ENCODE measurements at places on chromosomes 6 and 20.

DNA sequence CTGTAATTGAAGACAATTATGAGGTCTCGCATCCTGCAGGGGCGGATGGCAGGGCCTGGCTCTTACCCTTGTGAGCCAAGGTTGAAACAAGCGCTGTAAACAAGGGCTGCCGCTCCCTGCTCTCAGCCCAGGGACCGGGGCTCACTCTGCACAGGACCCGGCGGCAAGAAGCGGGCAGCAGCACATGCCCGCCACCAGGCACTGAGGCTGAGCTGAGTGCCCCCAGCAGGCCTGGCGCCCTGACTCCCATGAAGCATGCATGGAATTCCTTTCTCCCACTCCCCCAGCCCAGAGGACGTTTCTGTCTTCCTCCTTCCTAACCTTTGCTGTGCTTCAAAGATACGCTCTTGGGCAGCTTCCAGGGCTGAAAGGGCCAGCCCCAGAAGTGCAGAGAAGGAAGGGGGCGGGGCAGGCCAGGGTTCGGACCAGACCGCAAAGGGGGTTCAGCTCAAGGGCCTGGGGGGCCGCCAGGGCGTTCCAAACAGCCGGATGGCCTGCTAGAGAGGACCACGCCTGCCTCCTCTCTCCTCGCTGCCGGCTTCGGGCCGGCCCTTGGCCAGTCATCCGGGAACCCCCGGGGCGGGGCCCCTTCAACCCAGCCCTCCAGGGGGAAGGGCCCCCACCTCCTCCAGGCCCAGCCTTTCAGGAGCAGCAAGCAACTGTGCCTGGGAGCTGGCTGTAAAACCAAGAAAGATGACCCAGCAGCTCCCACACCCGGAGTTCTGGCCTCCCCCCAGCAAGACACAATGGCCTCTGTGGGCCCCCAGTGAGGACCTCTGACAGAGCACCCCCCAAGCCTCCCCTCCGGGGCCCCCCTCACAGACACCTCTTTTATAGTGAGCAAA lies 109.9 kb downstream of the NOL4L start:
- DNase-seq = peak; percentile 74

- no peak for DNase-seq
Measured at GRCh38 chr6:139926711-139927110, 552.3 kb upstream of the CITED2 start.

DNA sequence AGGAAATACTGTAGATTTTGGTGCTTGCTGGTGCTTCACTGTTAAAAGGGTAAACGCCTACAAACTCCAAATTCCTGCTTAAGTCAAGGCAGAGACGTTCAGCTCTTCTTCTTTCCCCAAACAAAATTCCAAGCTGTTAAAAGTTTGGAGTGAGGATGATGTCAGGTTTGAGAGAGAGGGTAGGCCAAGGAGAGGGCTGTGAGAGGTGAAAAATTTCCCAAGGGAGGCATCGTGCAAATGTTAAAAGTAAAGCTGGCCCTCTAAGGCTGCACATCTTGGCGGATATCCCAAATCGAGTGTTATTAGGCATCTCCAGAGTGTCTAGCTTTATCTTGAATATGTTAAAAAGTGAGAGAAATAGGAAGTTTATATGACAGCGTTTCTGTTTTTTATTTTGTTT lies 651.8 kb downstream of the QKI start:
- no peak for DNase-seq

GRCh38 chr6:154166140-154166539 lies 127.1 kb downstream of the OPRM1 start:
- DNase-seq = no peak

DNA sequence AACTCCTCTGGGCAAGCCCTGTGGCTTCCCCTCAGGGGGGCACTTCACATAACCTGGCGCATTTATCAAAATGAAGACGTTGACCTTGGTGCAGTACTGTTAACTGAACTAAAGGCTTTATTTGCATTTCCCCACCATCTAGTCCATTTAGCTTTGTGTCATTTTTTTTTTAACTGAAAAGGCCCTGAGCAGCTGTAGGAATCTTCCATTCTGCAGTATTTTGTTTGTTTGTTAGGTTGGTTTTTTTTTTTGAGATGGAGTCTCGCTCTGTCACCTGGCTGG lies 10.7 kb downstream of the TMEM181 start:
- DNase-seq = no peak

DNA sequence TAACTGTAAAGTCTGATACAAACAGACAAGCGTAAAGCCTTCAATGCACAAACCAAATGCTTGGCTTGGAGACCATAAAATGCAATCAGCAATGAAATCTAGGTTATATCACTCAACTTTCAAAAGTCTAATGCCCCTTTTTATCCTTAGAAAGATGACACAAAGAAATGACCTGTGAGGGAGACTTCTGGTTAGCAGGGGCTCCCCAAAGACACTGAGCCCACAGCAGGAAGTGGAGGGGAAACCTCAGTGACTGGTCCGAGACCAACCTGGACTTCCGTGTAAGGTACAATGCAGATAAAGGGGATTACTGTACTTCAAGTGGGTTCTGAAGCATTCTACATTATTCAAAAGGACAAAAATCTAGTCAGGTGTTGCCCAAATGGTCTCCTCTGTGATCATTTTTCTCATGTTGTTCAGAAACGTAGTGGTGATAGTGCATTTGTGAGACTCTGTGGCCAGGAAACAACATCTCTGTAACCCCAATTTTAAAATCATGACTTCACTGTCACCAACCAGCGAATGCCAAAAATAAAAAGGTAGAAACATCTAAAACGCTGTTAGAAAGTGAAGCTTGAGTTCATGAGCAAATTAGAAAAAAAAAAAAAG lies 88.2 kb downstream of the HIVEP2 start:
- no peak for DNase-seq

- DNase-seq = no peak
Measured at GRCh38 chr6:136961848-136962247, 39.7 kb downstream of the SLC35D3 start.

- peak; percentile 12 for DNase-seq
Measured at GRCh38 chr20:45311589-45312211, 3.6 kb upstream of the MATN4 start.

- DNase-seq = no peak
Measured at GRCh38 chr20:31390490-31390889, at the start of gene DEFB119. DEFB119 (minus strand) TSS chr20:31390590; CDS start chr20:31390483, 107 bp downstream.

DNA sequence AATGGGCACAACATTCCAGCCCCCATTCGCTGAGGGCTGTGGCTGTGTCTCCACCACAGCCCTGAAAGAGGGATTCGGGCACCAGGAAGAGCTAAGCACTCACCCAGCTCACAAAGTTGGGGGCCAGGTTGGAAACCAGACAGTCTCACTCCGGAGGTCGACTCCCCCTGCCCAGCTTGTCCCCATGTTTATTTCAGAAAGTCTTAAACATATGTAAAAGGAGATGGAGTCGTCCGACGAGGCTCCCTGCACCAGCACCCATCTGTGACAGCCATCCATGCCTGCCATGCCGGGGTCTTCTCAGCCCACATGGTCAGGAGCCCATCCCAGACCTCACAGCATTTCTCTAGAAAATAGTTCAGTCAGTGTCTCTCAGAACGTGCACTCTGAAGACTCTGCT lies 63.6 kb upstream of the STX16 start:
- DNase-seq = no peak

DNA sequence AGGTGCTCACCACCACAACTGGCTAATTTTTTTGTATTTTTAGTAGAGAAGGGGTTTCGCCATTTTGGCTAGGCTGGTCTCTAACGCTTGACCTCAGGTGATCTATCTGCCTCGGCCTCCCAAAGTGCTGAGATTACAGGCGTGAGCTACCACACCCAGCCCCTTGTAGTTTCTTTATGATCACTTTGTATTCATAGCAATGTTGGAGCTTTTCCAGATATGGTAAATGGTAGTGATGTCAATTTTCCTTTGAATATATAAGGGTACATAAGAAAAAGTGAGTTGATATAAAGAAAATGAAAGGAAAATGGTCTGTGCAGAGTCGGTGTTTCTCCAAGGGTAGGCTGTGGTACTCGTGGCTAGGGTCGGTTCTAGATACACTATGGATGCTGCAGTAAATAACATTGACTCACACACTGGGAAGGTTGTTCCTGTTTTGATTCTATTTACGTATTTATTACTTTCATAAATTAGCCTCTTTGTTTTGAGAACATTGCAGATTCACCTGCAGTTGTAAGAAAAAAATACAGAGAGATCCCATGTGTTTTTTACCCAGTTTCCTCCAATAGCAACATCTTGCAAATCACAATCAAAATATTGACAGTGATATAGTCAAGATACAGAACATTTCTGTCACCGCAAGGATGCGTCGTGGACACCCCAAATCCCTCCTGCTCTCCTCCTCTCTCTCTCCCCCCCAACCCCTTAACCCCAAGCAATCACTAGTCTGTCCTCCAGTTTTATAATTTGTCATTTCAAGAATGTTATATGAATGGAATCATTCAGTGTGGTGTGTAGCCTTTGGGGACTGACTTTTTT lies 2.5 kb downstream of the ZNF831 start:
- no peak for DNase-seq

- DNase-seq = no peak
Measured at GRCh38 chr20:60021104-60021503, 62.9 kb downstream of the CDH26 start.

DNA sequence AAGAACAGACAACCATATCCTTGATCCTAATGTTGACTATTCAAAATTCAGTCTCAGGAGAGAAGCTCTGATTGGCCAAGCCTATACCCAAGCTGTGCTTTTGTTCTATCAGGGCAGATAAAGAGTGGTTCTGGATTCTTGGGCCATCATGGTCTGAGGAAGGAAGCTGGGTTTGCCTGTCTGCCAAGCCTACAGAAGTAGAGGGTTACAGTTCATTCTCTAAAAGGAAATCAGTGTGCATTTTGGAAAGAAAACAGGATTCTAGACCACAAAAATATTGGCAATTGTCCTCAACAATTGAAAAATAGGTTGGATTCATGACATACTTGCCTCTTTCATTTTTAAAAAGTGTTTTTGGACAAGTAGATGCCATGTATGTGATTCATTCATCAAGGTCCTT lies 145.4 kb upstream of the BMP2 start:
- DNase-seq = peak; percentile 35

GRCh38 chr6:98847779-98848538 lies 13.6 kb downstream of the POU3F2 start:
- no peak for DNase-seq

DNA sequence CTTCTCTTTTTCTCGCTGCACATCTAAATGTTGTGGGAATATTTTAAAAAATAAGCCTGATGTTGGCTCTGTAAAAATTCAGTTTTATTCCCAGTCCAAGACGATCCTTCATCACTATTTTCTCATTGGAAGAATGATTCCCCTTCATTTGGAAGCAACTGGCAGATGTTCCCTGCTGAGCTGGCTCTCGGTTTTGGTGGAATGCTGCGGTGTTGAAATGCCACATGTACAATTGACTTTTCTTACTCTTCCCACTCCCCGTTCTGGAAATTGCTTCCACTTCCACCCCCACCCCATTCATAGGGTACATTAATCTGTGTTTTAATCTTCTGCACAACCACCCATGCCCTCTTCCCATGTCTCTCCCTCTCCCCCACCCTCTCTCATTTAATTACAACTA lies 496.3 kb upstream of the MAP3K7 start:
- no peak for DNase-seq

DNA sequence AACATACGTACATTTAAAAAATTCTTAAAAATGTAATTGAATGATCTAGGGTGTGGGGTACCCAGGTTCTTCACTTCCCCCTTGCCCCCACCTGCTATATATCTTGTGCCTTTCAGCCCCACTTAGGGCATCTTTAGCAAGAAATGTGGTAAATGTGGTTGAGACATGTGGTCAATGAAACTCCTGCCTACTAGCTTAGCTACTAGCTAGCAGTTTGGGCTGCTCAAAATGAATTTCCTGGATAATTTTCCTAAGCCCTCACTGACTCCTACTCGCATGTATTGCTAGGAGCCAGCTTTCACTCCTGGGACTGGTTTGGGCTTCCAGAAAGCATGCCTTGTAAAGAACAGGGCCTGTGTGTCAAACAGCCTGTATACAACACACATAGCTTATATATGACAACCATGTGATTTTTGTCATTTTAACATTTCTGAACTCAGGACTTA lies 257.3 kb downstream of the ATXN1 start:
- no peak for DNase-seq

DNA sequence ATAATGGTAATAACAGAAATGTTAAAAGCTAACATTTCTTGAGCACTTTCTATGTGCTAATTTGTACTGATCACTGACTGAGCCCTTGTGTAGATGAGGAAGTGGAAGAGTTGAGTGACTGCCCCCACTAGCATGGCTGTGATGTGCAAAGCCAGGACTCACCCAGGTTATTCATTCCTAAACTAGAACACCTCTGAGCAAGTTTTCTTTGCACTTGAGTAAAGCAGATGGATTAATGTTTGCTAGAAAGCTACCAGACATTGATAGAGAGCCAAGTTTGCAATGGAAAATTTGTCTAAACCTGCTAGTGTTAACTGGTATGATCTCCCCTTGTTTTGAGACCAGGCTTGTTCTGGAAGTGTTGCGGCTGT lies 467.4 kb upstream of the PLCB4 start:
- no peak for DNase-seq

GRCh38 chr6:24763578-24763977 lies 11.2 kb upstream of the GMNN start:
- no peak for DNase-seq

DNA sequence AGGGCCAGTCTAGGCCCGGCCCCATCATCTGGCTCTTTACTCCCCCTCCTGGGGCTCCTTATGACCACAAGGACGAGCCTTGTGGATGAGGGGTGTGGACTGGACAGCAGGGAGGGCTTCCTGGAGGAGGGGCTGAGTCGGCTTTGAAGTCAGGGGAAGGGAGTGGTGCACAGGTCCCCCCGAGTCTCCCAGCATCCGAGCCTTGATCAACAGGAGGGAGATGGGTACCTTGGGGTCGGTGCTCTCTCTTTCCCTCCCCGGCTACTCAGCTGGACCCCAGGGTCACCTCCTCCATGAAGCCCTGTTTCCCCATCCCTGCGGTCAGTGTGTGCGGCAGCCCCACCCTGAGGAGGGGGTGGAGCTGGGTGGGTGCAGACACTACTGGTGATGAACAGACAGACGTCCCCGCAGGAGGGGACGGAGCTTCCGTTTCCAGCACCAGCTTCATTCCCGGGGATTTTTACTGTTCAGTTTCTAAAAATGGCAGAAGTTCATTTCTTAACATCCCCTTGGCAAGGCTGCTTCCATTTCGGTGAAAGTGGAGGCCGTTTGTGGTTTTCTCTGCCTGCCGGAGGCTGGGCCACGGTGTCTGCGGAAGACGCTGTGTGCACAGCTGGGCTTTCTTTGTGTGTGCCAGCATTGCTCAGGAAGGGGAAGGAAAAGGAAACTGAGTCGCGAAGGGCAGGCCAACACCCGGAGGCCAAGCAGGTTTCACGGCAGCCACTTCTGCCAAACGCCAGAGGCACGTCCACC lies 19.6 kb downstream of the NTSR1 start:
- peak; percentile 35 for DNase-seq

- DNase-seq = no peak
Measured at GRCh38 chr20:2051946-2052345, 49.7 kb upstream of the STK35 start.

GRCh38 chr6:127637830-127638409 lies 60.9 kb downstream of the C6orf58 start:
- DNase-seq = no peak

GRCh38 chr6:11055127-11055627 lies 11.1 kb upstream of the ELOVL2 start:
- DNase-seq = no peak

GRCh38 chr20:7723284-7723683 lies 217.0 kb downstream of the HAO1 start:
- DNase-seq = peak; percentile 46
